ENCODE measurements at places on chromosomes 4 and X.
A peak's percentile ranks its signal among the peaks of the same experiment; 100 is the strongest.

DNA sequence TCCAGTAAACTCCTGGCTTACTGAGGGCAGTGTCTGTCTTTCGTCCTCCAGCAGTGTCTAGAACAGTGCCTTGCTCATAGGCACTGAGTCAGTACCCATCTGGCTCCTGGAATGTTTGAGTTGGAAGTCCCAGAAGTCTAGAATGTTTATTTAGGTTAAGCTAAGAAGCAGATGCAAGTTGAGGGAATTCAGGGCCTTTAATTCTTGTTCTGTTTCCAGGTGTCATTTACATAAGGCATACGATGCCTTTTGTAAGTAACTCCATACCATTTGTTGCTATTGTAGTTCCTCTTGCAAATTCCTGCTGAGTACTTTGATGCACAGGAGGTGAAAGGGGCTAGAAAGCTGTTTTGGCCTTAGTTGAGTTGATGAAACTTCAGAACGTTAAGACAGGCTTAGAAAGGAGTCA, 22.2 kb downstream of the ARHGAP10 start:
- DNase-seq, result no peak

- DNase-seq, result no peak
These were observed 7.5 kb upstream of the TIMP1 start for GRCh38 chrX:47574547-47575301.

DNA sequence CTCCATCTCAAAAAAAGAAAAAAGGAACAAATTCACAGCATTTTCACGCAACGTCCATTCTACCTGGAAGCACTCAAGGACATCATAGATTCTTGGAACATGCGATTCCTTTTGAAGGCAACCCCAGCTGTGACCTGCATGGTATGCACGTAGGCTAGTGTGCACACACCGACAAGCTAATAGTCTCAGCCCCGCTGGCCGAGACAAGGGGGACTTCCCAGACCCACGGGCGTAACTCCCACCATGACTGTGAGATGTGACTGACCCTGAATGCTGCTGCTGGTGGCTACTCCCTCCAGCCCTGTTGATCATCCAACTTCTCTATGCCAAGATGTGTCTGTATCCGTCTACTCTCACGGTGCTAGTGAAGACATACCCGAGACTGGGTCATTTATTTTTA, 78.3 kb downstream of the CRLF2 start:
- no peak for DNase-seq

GRCh38 chrX:8192276-8192675, 21.2 kb upstream of the VCX2 start:
- no peak for DNase-seq

DNA sequence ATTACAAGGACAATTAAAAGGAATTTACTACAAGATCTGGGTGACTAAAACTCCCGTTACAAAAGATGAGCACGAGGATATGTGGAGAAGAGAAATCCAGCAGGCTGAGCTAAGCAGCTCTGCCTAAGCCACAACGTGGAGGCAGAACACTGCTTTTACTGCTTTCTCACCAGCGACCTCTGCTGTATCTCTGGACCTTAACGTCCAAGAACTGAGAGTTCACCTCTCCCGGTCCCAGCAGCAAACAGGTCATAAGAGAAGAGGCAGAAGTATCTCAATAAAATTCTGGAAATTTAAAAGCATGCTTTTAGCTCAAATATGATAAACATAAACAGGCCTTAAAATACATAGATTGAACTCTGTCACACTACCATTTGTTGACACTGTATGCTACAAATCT, 81.0 kb downstream of the ADGRA3 start:
- peak; percentile 23 for DNase-seq

DNA sequence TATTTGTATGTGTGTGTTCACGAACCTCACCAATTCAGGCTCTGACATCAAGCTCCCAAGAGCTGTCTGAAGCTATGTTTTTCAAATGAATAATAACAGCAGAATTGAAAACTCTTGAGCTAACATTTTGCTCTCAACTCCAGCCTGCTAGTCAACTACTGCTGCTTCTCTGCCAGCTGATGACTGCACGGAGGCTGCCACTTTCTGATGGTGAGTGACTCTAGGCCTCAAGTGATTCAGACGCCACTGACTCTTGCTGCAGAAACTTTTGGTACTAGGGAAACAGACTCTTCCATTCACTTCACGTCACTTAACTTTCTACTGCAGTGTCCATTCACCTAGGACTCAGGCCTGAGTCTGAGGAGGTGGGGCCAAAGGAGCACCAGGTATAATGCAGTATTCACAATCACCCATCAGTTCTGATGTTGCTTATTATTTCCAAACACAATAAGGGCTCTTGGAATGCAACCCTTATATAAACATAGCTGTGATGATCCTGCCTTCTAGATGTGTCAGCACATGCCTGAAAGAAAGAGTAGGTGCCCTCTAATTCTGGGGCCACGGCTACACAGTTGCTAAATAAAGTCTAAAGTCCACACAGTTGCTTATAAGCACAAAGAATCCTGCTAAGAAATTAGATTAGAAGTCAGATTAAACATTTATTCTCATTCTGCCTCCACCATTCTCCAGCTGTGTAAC, 16.0 kb downstream of the PRDM8 start:
- DNase-seq, result no peak

Measured in iPS DF 19.7 (cell line).